Left lobe of liver (tissue), 2 donors: ENCODE measurements at places on chromosomes 4 and X. TPM values are rescaled to one million over a fixed set of nuclear protein-coding genes. Genes with fewer than 3 reads are reported as not detected.

The NEIL3 gene
- 0.08 TPM for total RNA-seq

DNA sequence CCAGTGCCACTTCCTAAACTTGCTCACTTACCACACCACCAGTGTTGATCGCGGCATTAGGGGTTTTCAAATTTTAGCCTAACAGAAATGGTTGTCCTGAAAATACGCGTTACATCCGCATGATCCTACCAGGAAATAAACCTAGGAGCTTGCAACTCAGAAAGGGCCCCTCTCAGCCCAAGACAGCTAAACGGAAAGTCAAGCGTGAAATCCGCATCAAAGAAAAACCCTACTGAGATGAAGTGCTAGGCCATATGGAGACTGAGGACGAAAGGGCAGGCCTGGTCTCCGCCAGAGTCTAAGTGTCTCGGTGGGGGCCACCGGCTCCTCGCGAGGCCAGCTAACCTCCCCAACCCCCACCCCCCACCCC, 626 bp downstream of the YTHDC1 start:
- DNase-seq, result no peak

DNA sequence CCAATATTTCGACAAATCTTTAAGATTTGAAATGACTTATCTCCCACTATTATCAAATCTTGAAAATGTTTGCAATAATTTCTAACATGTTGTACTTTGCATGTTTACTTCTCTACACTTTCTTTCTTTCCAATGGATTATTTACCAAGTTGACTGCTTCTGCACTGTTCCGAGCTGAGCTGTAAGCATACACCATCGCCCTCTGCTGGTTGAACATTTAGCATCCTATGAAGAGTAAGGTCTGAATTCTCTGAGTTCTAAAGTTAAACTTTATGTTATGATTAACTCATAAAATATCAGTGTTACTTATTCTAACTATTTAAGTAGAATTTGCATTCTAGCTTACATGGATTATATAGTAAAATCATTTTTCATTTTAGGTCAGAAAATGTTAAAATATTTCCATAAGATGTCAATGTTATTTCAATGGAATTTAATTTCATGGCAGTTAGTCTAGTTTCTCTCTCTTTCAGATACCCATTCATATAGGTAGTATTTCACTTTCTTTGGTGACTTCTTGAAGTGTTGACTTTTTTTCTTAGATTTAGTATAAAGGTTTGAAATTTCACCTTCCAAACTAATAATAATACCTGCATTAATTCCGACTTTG, 137.4 kb downstream of the DKK2 start:
- no peak for DNase-seq

- DNase-seq, result no peak
These were observed 444.4 kb upstream of the IGFBP7 start for GRCh38 chr4:57554556-57555092.

- no peak for DNase-seq
These were observed 17.3 kb upstream of the QRFPR start for GRCh38 chr4:121397941-121398601.

DNA sequence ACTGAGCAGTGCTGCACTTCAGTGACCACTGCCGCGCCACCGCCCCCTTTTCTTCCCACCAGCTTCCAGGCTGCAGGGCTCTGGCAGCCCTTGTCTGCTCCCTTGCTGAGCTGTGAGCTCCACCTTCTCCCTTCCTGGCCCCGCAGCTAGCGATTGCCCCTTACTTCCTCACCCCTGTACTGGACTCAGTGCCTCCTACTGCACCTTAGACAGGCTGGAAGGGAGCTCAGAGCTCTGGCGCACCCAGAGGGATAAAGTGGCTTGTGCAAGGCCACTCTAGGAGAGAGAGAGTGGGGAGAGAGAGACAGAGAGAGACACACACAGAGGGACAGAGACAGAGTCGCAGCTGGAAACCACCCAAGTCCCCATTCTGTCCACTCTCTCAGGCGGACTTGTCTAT, 6.0 kb downstream of the RASL11B start:
- DNase-seq, result no peak
